ENCODE measurements at places on chromosomes 6 and 20.

- no peak for DNase-seq
These were observed 143.0 kb upstream of the STXBP5 start for GRCh38 chr6:147061252-147061651.

- no peak for DNase-seq
These were observed 74.1 kb upstream of the PAK5 start for GRCh38 chr20:9912858-9913434.

- no peak for DNase-seq
These were observed 308.9 kb upstream of the THEMIS start for GRCh38 chr6:128209771-128210170.

DNA sequence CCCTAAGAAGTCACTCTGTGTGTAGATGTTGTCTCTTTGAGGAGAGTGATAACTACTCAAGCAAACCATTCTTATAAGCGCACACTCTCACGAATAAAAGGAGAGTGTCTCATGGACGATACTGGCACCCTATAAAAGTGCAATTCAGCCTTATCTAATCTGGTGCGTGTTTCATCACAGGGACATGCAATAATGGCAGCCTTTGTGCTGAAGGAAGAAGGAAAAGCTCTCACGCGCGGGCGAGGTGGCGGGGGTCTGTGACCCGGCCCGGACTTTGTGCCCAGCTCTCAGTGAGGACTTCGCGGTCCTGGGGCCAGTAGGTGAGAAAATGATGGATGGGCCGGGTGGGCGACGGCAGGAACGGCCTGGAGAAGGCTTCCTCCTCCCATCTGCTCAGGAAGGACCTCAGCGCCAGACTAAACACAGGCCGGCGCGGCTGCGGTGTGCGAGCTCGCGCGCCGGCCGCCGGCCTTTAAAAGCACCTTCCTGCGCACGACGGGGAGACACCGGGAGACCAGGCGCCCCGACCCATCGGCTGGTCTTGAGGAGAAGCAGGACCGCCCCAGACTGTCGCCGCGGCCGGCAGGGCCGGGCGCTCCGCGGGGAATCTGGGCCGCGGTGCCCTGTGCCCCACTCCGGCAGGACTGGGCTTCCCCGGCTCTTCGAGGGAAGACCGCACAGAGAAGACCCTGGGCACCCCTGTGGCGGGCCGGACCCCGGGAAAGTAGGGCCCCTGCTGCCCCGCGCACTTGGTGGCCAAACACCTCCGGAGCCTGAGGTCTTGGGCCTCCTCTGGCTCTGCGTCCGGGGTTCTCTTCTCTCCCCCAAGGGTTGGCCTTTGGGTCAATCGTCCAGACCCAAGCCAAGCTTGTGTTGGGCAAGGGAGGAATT lies 8.3 kb upstream of the FOXC1 start:
- no peak for DNase-seq

GRCh38 chr6:50390416-50390815 lies 322.9 kb upstream of the TFAP2D start:
- no peak for DNase-seq

DNA sequence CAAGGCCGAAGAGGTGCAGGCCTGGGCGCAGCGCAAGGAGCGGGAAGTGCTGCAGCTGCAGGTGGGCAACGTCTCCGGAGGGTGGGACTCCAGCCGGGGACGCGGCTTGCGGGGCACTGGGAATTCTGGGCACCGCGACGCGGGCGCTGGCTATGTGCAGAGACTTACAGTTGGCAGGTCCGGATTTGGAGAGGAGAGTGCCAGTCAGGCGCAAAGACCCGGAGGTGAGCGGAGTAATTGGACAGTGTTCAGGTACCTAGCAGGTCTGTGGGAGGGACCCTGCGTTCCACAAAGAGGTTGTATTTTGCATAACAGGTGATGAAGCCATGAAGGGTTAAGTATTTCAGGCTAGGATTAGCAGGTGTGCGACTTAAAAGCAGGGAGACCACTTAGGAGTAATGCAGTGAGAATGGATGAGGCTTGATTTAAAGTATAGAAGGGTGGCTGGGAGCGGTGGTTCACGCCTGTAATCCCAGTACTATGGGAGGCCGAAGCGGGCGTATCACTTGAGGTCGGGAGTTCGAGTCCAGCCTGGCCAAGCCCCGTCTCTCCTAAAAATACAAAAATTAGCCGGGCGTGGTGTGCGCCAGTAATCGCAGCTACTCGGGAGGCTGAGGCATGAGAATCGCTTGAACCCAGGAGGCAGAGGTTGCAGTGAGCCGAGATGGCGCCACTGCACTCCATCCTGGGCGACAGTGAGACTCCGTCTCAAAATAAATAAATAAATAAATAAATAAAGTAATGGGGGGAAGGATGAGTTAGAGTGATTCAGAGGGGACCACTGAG lies 1.0 kb downstream of the MRPS26 start:
- no peak for DNase-seq

- DNase-seq: no peak
These were observed 95.3 kb downstream of the OR2B2 start for GRCh38 chr6:27816906-27817305.

DNA sequence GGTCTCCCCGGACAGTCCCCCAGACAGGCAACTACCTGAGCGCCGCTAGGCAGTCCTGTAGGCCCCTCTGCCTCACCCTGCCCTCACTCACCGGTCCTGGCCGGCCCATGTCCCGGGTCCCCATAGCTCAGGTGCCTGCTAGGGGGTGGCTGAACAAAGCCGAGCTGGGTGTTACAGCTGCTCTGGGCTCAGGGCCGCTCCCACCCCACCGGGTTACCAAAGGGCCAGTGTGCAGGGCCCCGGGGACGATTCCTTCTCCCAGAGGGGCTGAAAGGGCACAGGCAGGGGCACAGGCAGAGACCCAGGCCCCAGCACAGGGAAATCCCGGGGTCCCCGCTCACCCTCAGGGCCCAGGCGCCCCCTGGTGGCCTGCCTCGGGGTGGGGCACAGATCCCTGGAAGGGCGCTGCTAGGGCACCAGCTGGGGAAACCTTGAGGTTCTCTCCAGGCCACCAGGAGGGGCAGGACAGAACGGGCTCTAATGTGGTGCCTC lies 118.4 kb downstream of the GRM4 start:
- DNase-seq: no peak

GRCh38 chr6:133595111-133595761 lies 293.7 kb upstream of the TCF21 start:
- DNase-seq: no peak

DNA sequence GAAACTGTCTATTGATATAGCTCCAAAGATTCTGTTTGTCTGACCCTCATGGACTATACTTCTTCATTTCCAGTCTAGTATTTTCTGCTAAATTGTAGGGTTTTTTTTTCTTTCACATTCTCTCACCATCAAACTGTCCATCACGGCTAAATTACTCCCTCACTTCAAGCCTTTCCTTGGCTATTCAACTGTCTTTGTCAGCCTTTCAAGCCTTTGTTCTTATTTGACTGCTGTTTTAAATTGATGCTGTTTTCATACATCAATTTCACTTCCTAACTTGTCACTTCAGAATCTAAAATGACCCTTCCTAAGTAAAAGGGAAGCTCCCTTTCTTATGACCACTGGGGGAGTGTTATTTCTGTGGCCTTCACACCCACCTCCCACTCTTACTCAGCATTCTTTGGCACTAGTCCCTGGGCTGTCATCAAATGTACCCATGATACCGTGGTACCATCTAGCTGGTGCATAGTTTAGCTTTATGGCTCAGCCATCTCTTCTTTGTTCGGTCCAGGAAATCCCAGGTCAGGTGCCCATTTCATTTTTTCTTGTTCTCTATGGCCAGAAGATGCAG lies 8.6 kb downstream of the GJA1 start:
- no peak for DNase-seq

- no peak for DNase-seq
These were observed 77.9 kb downstream of the PCSK2 start for GRCh38 chr20:17304774-17305173.

GRCh38 chr6:149779644-149779963 lies 30.1 kb downstream of the PCMT1 start:
- DNase-seq: no peak

DNA sequence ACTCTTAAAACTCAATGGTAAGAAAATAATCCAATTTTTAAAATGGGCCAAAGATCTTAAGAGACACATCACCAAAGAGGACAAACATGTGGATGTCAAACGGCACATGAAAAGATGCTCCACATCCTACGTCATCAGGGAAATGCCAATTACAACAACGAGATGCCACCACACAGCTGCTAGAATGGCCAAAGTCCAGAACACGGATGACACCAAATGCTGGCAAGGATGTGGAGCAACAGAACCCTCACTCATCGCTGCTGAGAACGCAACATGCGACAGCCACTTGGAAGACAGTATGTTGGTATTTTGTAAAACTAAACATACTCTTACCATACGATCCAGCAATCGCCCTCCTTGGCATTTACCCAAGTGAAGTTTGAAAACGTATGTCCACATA lies 132.8 kb upstream of the CDH4 start:
- DNase-seq: no peak

DNA sequence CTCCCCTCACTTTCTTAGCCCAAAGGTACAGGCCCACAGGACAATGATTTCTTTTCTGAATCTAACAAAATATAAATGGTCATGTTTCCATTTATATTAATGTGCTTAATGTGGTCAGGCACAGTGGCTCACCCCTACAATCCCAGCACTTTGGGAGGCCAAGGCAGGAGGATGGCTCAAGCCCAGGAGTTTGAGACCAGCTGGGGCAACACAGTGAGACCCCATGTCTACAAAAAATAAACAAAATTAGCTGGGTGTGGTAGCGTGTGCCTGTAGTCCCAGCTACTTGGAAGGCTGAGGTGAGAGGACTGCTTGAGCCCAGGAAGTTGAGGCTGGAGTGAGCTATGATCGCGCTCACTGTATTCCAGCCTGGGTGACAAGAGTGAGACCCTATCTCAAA lies 77.2 kb upstream of the TULP1 start:
- no peak for DNase-seq

DNA sequence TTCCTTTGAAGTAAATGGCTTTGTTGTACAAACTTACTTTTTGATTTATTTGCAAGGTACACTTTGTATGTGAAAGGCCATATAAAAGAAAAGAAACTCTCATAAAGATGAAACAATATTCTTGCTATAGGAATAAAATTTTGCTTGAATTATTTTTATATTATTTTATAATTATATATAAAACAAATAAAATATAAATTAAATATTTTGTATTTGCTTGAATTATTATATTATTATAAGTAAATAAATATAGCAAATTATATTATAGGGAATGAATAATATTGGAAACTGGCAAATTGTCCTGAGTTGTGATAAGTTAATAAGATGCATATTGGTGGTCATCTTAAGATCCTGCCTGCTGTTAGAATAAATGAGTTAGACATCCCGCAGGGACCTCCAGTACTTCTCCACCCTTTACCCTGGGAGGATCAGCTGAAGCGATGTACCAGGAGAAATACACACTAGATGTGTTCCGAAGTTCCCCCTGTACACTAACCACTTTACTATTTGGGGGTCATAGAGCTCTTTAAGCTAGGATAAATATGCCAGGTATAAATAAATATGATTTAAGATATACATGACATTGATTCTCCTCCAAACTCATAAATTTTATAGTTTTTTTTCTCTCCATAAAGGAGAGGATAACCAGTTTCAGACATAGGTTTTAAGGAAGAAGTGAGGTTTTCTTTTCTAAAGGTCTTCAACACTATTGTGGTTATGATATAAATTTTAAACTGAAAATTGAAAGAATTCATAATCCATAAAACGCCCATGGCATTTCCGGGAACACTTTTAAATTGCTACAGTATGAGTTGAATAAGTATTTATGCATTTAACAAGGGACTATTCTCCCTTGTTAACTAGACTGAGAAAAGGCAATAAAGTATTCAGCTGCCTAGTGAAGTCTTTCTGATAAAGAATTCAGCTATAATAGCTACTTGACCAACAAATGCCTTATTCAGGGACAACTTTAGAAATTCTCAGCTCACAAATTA lies 486.3 kb upstream of the MARCKS start:
- DNase-seq: no peak

DNA sequence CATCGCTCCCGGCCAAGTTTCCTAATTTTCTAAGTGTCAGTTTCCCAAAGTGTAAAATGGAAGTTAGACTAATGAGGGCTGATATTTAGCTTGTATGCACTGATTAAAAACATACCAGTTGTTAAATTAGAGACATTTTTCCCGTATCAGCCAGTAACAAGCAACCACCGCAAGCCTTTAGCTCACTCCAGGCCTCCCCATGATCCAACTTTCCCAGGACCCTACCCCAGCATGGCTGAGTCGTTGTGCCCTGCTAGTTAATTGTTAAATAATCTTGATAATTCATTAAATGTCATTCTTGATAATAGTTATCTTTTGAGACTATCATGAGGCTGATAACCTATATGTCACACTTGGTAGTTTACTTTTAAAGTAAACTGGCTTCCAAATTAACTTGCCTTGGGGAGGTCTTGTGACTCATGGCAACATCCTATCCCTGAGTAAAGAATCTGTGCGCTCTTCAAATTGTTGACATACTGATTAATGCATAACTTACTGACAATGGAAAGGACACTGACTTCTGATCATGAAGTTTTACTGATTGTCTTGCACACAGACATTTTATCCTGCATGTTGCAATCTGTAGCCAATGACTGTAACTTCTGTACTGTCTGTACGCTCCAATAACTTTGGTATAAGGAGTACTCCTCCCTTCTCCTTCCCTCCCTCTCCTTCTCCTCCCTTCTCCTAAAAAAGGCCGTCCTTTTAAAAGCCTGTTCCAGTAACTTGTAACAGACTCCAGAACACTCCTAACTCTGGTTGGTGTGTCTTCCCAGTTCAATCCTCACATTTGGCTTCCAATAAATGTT lies 6.3 kb upstream of the GTF3C6 start:
- no peak for DNase-seq

DNA sequence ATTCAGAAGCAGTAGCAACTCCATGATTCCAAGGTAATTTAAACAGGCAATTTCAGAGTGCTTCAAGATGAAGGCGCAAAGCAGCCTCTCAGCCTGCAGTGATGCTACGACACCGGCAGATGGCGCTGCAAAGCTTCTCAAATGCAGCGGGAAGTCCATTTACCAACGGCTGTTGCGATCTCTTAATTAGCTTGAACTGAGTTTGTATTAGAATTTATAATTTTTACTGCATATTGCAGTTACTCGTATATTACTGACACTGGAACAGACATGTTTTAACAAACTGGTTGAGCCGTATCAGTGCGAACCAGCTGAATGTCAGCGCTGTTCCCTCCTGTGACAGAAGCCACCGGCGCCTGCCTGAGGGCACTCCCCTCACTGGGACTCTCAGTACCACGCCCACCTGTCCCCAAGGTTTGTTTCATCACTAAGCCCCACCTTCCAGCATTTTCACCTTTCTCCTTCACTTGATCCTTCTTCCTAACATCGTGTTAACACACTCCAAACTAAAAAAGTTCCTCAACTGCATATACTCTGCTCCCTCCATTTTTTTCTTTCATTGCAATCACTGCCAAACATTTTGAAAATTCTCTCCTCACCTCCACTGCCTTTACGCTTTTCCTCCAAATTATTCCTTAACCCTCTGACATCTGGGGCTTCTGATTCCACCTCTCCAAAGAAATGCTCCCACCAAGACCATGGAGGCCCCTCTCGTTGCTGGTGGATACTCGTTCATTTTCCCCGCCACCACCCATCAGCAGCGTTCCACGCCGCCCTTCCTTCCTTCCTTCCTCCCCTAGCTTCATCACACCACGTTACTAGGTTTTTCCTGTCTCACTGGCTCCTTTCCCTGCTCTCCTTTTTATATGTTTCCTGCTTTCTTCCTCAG lies 14.5 kb downstream of the GNL1 start:
- DNase-seq: no peak

GRCh38 chr6:27650620-27651370 lies 177.9 kb upstream of the ZNF184 start:
- no peak for DNase-seq

- no peak for DNase-seq
These were observed 698.8 kb downstream of the DHX35 start for GRCh38 chr20:39660965-39661364.

All from cortex of kidney (tissue), 1 donor.